Activated T-helper 1 cell treated with anti-CD3 and anti-CD28 coated beads, Interleukin-2, amount 50 U/mL, for 16 hours (primary cell): ENCODE measurements at places on chromosomes 12 and 14.

DNA sequence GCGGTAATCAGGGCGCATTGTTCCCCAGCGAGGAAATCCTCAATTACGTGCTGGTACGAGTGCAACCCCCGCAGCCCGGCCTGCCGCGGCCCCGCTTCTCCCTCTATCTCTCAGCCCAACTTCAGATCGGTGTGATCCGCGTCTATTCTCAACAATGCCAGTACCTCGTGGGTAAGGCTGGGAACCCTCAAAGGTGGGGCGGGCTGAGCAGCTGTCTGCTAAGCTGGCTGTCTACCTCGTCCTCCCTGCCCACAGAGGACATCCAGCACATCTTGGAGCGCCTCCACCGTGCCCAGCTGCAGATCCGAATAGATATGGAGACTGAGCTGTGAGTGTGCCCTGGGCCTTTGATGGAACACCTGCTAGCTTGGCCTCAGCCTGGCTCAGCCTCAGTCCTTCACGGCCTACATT lies 996 bp downstream of the REC8 start:
- no peak for DNase-seq

GRCh38 chr12:27988594-27989233 lies 16.2 kb upstream of the PTHLH start:
- DNase-seq = no peak

DNA sequence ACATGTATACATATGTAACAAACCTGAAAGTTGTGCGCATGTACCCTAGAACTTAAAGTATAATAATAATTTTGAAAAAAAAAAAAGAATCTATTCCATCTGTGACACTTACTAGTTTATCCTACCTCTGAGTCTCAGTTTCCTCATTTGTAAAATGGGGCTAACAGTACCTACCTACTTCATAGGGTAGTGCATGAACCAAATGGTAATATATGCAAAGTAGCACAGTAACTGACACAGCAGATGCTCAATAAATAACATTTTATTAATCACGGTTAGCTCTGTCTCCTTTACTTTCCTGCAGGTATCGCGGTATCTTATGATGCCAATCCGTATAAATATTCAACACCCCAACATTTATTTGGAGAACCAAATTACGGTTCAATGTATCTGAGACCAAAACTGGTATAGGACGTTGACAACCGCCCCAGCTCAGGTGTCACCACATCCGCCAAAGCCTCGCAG lies 703 bp downstream of the TMED10 start:
- DNase-seq = no peak

DNA sequence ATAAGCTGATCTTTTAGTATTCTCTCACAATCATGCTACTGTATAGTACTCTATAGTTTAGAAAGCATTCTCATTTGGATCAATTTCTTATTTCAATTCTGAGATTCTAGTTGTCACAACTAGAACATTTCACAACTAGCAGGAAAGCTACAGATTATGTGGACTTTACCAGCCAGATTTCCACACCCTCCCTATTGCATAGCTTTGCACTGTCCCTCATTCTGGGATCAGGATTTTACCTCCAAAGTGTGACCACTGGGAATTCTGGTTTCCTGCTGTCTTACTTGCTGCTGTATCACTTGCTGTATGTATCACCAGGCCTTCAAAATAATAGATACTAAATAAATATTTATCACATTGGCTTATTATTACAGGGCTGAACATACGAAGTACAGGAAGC lies 10.2 kb upstream of the PELI2 start:
- DNase-seq = no peak

GRCh38 chr12:123621101-123621500 lies 12.4 kb downstream of the EIF2B1 start:
- no peak for DNase-seq

- no peak for DNase-seq
Observed at GRCh38 chr12:91441993-91442952, 259.7 kb upstream of the DCN start.

- no peak for DNase-seq
Observed at GRCh38 chr12:6205144-6205539, 4.9 kb downstream of the CD9 start.

GRCh38 chr12:115383668-115384067 lies 699.7 kb upstream of the TBX3 start:
- no peak for DNase-seq

- DNase-seq = no peak
Observed at GRCh38 chr14:45083617-45083975, 320 bp upstream of the PRPF39 start.

- DNase-seq = no peak
Observed at GRCh38 chr12:108846290-108846701, 11.1 kb downstream of the SSH1 start.

DNA sequence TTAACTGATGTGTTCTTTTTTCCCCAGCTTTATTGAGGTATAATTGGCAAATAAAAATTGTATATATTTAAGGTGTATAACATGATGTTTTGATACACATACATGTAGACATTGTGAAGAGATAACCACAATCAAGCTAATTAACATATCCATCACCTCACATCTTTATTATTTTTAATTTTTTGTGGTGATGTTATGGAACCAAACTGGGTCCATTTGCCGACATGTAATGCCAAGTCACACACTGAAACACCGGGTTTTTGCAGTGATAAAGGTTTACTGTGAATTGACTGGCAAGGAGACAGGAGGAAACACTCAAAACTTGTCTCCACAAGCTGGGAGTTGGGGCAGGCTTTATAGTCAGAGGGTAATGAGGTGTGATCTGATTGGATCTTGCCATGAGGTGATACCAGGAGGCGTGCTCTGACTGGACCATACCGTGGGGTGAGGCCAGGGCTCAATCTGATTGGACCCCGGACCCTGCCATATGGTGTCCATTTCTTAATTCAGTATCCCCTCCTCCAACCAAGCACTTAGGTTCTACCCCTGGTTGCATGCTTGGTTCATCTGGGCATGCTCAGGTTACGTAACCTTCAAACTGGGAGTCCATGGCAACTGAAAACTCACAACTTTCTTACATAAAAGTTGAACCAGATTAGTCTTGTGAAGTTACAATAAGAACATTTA lies 11.8 kb upstream of the WSCD2 start:
- DNase-seq = no peak

DNA sequence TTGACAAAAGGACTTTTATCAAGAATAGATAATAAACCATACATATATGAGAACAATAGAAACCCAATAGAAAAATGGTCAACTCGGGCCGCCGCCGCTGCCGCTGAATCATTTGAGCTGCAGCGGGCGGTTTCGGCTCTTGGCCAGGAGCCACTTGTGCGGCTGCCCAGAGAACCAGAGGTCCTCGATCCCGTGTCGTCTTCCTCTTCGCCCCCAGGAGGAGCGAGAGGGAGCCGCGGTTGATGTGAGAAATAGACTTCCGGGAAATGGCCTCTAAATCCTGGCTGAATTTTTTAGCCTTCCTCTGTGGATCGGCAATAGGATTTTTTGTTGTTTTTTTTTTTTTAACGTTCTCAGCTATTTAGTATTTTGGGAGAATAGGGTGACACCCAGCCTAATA lies 44.8 kb downstream of the CPSF6 start:
- DNase-seq = no peak

DNA sequence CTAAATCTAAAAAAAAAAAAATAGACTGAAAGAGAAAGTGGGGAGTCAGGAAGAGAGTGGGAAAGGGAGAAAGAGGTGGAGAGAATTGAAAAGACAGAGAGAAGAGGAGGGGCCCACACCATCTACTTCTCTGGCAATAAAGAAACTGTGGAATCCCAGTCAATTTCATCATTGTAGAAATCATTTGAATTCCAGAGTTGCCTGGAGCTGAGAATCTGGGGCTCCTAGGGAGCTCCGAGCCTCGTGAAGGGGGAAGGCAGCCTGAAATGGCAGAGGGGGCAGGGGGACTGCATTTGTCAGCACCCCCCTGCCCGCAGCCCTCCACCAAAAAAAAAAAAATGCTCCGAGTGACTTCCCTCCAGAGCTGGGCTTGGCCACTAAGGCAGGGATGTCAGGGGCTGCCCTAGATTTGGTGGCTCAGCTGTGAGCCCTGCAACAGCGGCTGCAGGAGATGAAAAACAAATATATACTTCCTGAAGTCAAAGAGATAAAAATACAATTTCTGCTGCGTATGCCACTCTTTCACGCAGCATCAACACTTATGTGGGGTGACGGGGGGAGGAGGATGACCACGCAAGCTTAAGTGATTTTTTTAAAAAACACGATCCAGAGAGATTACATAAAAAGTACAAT lies 80.5 kb downstream of the BCL11B start:
- DNase-seq = no peak

DNA sequence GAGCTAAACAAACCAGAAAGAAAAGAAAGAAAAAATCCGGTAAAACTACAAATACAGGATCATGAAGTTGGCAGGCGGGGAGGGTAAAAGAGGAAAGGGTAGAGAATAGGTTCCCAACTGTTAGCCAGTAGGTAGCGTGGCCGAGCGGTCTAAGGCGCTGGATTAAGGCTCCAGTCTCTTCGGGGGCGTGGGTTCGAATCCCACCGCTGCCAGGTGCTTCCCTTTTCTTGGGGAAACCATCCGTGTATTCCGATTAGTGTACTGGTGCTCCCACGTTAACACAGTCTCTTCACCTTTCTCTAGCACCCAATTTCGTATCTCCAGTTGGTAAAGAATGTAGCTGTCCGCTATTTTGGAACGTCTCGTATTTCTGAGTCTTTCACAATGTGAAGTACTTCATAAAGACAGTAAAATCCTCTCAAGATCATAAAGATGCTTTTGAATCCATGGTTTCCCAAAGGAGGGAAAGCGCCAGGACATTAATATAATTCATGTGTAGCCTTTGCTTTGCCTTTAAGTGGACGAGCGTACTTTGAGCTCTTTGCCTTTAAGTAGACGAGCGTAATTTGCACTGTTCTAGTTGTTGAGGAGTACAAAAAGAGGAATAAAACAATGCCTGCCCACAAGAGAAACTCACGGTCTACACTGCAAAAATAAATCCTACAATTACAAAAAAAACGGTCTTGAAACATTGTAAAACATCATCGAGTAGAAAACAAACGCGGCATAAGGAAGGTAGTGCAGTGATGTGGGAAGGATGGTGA lies 19.0 kb upstream of the RNASE12 start:
- DNase-seq = peak; percentile 53

DNA sequence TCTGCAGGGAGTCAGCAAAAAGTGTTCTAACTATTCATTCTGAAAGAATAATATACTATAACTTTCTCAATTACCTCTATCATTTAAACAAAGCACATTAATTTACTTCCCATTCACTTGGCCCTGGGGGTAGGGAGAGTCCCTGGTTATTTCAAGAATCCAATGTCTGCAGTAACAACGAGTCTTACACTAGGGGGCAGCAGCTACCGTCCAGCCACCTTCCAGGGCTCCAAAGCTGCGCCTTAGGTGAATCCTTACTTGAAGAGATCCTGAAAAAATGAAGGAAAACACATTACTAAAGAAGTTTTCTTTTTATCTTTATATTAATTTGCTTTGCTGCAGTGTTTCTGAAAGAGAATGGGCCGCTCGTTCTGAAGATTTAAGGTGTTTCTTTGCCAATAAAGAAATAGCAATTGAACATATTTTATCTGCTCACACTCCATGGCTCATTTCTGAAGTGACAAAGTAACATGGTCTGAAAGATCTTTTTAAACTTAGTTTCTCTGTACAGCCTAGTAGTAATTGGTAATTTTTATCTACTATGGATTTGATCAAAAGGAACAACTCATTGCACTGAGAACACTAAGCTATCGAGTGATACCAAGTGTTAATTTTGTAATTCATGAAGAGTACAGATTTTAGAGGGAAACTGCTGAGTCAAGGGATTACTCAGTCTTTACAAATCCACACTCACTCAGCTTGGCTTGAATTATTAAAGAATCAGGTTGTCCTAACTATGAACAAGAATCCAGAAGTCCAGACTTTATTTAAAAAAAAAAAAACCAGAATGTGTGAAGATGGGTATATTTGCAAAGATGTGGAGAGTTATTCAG lies 27.6 kb downstream of the BHLHE41 start:
- no peak for DNase-seq

GRCh38 chr14:81946834-81947798 lies 413.5 kb upstream of the SEL1L start:
- no peak for DNase-seq

DNA sequence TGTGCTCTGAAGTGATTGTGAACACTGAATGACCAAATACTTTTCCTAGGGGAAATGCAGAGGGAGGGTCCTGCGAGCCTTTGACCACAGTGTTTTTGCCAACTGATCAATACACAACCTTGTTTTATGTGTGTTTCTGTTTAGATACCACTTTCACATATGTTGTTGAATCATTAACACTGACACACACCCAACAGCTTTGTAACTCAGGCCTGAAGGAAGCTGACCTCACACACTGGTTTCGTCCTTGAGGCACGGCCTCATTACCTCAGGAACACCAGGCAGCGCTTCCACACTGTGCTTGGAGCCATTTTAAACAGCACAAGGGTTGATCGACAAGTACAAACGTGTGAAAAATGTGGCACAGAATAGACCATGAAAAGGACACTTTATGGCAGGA lies 60.0 kb downstream of the PPFIBP1 start:
- no peak for DNase-seq

- no peak for DNase-seq
Observed at GRCh38 chr12:111154147-111154834, 214.6 kb downstream of the PHETA1 start.

- no peak for DNase-seq
Observed at GRCh38 chr12:112046003-112046402, 32.8 kb downstream of the ERP29 start.

- no peak for DNase-seq
Observed at GRCh38 chr12:62469704-62470103, 3.1 kb downstream of the MON2 start.

DNA sequence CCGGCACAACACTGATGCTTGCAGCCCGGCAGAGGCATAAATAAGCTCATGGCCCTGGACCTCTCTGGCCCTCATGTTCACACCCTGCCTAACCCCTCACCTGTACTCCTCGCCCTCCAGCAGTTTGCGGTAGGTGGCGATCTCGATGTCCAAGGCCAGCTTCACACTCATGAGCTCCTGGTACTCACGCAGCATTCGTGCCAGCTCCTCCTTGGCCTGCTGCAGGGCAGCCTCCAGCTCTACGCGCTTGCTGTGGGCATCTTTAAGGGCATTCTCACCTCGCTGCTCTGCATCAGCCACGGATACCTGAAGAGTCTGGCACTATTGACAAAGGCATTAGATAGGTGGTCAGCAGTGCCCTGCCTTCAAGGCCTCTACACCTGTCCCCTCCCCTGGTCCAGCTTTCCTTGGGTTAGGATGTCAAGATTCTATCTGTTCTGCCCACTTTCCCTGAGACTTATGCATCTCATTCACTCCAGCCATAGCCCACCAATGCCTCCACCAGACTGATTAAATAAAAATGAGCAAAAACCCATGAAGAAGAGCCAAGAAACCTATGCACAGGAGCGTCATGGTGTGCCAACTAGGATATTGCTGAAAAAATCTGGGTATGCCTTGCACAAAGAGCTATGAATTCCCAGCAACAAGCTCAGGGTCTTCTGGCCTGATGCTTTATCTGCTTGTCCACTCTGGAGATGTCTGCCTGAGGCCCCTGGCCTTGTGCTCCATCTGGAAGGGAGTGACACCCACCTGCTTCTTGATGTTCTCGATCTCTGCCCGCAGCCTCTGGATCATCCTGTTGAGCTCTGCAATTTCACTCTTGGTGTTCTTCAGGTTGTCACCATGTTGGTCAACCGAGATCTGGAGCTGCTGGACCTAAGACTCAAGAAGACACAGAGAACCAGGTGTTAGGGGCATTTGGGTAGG lies 6.1 kb downstream of the KRT4 start:
- no peak for DNase-seq
